ENCODE measurements at places on chromosomes 4 and X. TPM values are rescaled to one million over a fixed set of nuclear protein-coding genes. Genes with fewer than 3 reads are reported as not detected.

Gene AFF2
- total RNA-seq = 0.12 TPM

Gene IKBKG
- 9.5 TPM for total RNA-seq

Gene SPIN3
- 13.3 TPM for total RNA-seq

Gene VEGFC
- total RNA-seq = 27.3 TPM

Gene VCX
- not detected for total RNA-seq

Gene RHOXF2B
- under 0.01 TPM for total RNA-seq

Gene PLP1
- 0.12 TPM for total RNA-seq

Gene CFI
- total RNA-seq = 5.4 TPM

Gene USP17L11
- total RNA-seq = not detected

Gene CSAG1
- not detected for total RNA-seq

Gene GYPB
- total RNA-seq = not detected

Gene LGI2
- 0.08 TPM for total RNA-seq

Gene FAAH2
- not detected for total RNA-seq

Gene GATA1
- total RNA-seq = not detected

Gene TBC1D8B
- total RNA-seq = 12.1 TPM
